ENCODE measurements at places on chromosomes 12 and 14.

GRCh38 chr12:72369423-72369959 lies 97.3 kb downstream of the TRHDE start:
- DNase-seq = no peak

- peak; percentile 64 for DNase-seq
Observed at GRCh38 chr14:21106498-21107282, 5.8 kb downstream of the TMEM253 start.

GRCh38 chr14:65042731-65043372 lies 56.2 kb downstream of the FNTB start:
- DNase-seq = no peak

- DNase-seq = no peak
Observed at GRCh38 chr14:90797451-90797850, 18.8 kb downstream of the TTC7B start.

DNA sequence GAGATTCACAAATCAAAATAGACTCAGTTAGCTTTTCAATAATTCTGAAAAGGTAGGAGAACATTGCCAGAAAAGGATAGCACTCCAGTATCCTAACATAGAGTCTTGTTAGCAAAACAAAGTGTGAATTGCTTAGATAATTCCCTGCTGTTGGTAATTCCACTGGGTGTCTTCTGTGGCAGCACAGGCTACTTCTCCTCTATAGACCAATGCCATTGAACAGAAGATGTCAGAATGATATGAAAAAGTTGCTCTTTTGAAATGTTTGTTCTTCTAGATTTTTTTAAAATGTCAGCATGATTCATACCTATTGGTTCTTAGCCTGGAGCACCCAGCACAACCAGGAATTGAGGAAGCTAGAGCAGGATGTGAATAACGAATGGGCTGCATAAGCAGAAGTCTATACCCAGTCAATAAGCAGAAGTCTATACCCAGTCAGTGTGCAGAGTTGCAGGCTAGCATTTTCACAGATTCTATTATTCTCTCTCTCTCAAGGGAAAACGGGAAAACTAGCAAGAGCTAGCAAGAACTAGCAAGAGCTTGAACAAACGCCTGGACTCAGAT lies 112.8 kb downstream of the SYT1 start:
- no peak for DNase-seq

- no peak for DNase-seq
Observed at GRCh38 chr14:22007363-22007762, 333.7 kb upstream of the OR4E1 start.

GRCh38 chr12:76250256-76250655 lies 98.0 kb downstream of the BBS10 start:
- DNase-seq = no peak

DNA sequence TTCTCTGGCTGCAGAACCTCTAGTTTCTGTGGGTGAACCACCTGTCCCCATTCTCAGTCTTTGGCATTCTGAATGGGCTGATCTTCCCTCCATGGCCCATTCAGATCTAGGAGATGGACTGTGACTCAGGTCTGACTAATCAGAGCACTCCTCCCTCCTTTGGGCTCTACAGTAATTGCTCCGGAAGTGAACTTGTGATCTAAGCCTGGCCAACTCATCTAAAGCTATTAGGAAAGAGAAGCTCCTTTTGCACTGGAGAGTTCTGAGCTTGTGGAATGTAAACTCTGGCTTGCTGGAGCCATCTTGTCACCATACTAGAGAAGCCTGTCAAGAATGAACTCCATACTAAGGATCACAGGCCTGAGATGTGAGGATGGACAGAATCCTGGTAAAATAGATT lies 168.2 kb downstream of the SUDS3 start:
- DNase-seq = no peak

GRCh38 chr14:82075566-82075965 lies 541.9 kb upstream of the SEL1L start:
- no peak for DNase-seq

DNA sequence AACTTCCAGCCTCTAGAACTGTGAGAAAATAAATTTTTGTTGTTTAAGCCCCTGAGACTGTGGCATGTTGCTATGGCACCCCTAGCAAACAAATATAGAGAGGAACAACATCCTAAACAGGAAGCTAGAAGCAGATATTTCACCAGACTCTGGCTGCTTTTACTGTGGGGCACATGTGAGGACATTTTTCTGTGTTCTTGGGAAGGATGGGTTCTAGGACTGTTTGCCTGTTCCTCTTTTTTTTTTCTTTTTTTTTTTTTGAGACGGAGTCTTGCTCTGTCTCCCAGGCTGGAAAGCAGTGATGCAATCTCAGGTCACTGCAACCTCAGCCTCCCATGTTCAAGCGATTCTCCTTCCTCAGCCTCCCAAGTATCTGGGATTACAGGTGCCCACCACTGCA lies 4.2 kb upstream of the HRK start:
- DNase-seq = no peak

All from stimulated activated CD8-positive, alpha-beta memory T cell treated with anti-CD3 and anti-CD28 coated beads, Interleukin-7, amount 100 ng/mL, for 1 hour (primary cell).